ENCODE measurements at places on chromosomes 13 and 19.

- DNase-seq = no peak
Observed at GRCh38 chr19:35901854-35902661, at the start of gene HCST. HCST (plus strand) TSS chr19:35902529; CDS start chr19:35902594, 65 bp downstream.

GRCh38 chr19:17138937-17139598, 63.5 kb downstream of the MYO9B start:
- DNase-seq = no peak

- DNase-seq = no peak
Observed at GRCh38 chr13:76634431-76635191, 251.6 kb downstream of the KCTD12 start.

DNA sequence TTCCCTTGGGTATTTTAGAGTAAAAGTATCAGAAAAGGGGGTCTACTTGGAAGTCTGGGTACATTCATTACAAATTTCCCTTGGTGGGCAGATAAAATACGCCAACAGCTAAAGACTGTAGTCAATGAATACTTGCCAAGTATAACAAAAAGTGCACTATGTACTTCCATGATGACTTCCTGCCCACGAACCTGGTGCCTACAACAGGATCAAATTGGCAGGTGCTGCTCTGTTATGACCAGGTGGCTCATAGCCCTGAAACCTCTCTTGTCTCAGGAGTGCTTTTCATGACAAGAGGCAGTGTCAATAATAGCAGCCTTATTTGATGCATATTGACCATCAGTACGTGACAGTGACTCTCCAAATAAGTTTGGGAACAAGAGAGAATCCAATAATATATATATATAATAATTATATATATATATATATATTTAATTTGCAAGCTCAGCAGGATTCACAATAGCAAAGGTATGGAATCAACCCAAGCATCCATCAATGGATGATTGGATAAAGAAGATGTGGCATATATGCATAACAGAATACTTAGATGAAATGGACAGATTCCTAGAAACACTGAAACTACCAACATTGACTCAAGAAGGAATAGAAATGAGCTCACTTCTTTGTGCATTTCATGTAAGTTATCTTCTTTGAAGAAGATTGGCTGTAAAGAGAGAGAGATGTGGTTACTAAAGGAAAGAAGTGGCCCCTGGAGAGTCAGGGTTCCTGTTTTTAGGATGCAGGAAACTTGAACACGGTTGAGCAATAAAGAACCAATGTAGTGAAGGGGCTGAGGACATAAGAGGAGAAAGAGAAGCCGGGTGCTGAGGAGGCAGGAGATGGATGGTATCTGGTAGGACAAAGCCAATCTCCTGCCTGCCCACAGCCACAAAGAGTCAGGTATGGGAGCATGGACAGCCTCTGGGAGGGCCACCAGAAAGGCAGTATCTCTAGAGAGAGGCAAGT, 52.0 kb upstream of the GTF2F2 start:
- no peak for DNase-seq

DNA sequence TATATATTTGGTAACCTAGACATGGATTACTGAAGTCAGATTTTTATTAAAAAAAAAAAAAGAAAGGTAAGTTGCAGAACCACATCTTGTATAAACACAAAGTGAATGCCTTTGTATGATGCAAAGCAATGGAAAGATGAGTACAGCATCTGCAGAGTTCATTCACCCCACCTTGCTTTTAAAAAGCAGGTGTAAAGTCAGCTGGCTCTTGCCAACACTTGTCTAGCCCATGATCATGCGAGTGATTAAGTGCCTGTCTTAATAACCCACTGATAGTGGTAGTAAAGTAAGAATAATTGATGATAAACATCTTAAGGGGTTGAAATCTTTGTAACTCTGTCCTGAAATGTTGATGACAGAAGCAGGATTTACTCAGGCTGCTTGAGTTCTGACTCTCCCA, 710.4 kb downstream of the EFNB2 start:
- no peak for DNase-seq

DNA sequence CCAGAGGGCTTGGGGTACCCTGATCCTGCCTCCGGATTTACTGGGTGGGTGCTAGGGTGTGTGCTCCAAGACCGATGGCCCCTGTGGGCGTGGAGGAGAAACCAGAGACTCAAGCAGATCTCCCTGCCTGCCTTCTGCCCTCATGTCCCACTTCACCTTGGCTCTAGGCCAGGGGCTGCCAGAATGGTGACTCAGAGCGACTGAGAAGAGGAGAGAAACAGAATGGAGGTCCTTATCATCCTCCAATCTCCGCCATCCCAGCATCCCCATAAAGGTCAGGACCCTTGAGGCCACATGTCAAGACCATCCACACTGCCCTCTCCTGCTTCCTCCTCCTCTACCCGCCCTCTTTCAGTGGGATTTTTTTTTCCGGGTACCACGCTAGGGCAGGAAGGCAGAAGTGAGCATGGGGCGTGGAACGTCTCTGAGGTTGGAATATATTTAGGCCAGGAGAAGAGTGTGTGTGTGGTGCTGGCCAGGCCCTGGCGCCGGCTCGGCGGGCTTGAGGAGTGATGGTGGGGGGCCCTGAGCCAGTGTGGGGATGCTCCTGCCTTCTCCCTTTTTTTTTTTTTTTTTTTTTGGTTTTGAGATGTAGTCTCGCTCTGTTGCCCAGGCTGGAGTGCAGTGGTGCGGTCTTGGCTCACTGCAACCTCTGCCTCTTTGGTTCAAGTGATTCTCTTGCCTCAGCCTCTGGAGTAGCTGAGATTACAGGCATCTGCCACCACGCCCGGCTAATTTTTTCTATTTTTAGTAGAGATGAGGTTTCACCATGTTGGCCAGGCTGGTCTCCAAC, 22.3 kb downstream of the IER2 start:
- no peak for DNase-seq

DNA sequence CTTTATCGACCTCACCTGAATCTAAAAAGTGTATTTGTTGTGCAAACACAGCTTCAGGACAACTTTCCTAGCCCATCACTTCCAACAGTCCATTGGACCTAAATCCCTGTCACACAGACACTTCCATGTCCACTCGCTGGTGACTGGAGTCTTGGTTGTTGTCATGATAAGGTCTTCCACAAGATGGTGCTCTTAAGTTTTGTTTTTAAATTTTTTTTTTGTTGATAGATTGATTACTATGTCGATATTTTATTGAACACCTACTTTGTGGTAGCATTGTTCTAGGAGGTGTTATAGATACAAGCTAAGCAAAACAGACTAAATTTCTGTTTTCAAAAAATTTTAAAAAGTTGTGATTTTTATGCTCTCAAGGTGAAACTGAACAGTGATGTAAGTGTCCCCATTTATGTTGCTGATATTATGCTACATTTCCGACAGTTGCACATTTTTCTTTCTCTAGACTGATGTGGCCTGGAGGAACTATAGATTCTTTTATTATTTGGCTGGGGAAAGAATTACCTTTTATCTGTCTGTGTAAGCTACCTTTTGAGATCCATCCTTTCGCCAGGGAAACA, 8.1 kb upstream of the ERICH6B start:
- peak; percentile 6 for DNase-seq

DNA sequence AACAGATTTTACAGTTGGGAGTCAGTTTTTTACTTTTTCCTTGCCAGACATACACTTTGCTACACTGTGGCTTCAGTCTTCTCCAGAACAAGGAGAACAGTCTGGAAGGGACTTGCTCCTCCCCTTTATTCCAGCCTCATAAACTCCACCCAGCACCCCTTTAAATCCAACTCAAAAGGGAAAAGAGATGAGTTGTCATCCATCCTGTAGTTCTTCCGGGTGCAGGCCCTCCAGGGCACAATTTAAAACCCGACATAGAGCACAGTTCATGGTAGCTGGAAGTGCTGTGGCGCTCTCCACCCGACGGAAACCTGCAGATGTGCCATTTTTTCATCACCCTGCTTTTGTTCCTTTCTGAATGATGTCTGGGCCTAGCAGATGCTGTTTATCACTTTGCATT, 98.9 kb downstream of the ZAR1L start:
- DNase-seq = no peak

DNA sequence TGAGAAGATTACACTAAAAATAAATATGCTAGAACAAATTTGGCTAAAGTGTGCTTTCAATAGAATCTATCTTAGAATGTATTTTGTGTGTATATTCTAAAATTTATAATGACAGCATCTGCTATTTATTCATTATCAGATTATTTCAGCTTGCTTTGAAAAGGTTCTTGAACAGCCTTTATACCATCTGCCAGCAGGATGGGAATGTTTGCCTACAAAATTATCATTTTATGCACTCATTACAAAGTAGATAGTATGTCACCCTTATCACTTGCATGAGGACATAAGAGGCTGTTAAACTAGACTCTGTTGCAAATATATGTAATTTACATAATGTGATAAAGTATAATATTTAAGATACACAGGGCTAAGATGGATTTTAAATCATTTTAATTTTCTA, 1286.9 kb upstream of the PCDH20 start:
- DNase-seq = no peak

DNA sequence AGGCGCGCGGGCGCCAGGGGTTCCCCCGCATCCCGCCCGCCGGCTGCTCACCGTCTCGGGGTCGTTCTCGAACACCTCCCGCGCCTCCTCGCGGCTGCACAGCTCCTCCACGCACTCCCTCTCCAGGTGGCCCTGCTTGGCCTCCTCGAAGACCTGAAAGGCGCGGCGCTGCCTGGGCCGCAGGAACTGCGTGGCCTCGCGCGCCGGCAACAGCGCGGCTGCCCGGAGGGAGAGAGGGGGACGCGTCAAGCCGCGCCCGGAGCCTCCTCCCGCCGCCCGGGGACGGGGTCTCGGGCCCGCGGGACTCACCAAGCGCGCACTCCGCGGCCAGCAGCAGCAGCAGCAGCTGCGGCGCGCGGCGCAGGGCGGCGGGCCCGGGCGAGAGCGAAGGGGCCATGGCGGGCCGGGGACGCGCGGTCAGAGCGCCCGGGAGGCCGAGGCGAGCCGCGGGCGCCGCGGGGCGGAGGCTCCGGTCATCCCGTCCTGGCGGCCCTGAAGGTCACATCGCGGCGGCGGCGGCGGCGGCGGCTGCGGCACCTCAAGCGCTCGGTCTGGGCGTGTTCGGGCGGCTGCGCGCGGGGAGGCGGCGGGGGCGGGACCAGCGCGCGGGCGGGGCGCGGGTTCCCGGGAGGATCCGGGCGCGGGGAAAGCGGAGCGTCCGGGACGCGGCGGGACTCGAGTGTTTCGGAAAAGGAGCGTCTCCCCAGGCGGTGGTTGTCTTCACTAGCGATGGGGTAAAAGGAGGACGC, at the start of gene GAS6:
Gene GAS6 (minus strand): TSS at position 553 of the 749 bp plus-strand sequence. CDS start 156 bp downstream, at position 397.
- no peak for DNase-seq

DNA sequence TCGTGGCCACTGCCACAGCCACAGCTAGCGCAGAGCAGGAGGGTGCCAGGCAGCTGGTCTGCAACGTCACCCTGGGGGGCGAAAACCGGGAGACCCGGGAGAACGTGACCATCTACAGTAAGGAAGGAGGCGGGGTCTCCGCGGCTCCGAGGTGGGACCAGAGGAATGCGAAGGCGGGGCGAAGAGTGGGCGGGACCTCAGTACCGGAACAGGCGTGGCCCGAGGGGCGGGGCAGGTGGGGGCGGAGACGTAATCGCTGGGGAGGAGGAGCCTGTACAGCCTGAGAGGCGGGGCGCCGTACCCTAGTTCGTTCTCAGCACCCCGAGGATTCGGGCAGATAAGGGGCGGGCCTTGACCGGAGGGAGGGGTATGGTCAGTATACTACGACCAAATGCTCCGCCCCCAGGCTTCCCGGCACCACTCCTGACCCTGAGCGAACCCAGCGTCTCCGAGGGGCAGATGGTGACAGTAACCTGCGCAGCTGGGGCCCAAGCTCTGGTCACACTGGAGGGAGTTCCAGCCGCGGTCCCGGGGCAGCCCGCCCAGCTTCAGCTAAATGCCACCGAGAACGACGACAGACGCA, 2.5 kb downstream of the ICAM5 start:
- DNase-seq = no peak

DNA sequence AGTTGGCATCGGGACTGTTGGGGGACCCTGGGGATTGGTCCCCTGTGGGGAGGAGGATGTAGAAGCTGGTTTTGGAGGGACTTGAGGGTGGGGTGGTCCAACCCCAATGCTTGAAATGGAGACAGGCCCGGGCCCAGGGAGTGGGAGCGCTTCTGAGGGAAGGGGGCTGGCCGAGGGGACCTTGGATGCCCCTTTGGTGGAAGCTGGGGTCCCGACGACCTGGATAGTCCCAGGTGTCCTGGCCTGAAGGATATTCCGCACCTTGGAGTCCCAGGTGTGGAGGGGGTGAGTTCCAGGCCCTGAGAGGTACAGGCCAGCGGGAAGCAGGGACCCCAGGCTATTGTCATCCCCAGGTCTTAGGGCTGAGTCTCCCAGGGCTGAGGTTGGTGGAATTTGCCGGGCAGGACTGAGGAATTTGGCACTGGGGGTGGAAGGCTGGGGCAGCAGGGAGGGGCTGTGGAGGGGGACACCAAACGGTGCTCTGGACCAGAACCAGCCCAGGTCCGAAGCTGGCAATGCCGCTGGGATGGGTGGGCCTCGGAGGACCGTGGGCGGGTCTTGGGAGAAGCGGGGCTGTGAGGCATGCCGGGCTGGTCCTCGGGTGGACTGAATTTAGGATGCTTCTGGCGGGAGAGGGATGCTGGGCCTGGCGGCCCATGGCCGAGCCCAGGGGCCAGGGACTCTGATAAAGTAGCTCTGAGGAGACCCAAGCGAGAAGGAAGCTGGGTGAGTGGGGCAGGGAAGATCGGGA, 1.8 kb downstream of the HDGFL2 start:
- no peak for DNase-seq

- no peak for DNase-seq
Observed at GRCh38 chr13:59843040-59843439, 320.7 kb downstream of the DIAPH3 start.

DNA sequence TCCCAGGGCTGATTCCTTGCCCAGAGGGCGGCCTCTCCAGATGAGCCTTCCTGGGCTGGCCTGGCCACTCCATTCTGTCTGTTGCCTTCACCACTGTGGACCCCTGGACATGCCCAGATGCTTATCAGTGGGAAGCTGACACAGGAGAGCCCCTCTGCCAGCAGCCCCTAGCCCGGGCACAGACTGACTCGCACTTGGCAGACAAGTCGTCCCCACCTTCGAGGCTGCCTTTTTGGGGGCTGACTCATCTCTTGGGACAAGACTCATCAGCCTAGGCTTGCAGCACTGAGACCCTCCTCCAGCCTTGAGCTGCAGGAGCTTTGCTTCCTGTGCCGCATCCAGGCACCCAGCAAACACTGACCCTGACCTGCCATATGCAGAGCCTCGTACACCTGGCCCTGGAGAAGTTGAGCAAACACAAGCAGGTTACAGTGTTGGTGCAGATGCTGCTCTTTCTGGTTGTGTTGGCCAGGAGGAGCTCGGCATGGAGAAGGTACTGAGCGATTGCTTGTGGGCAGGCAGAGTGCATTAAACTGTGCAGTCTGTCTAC, 8.1 kb downstream of the CHST8 start:
- DNase-seq = no peak

Data from right lung (tissue), 10 donors.